Naive thymus-derived CD8-positive, alpha-beta T cell (primary cell): ENCODE measurements at places on chromosomes 7 and 10. TPM values are rescaled to one million over a fixed set of nuclear protein-coding genes. Genes with fewer than 3 reads are reported as not detected.

The HEPACAM2 gene
- not detected for polyA plus RNA-seq

The FAM241B gene
- polyA plus RNA-seq = 16.0 TPM

The MNX1 gene
- polyA plus RNA-seq = not detected

The ANKRD2 gene
- polyA plus RNA-seq = not detected

The PTPN12 gene
- 2.4 TPM for polyA plus RNA-seq

The KNDC1 gene
- not detected for polyA plus RNA-seq

The ELFN1 gene
- polyA plus RNA-seq = not detected

The PAX4 gene
- polyA plus RNA-seq = not detected

The TUBAL3 gene
- not detected for polyA plus RNA-seq

The DYNC1I1 gene
- not detected for polyA plus RNA-seq

The CLRN3 gene
- polyA plus RNA-seq = not detected

The FAM25G gene
- polyA plus RNA-seq = not detected

The LIPM gene
- not detected for polyA plus RNA-seq

The NOS3 gene
- polyA plus RNA-seq = 1.4 TPM

The HSPA12A gene
- not detected for polyA plus RNA-seq

The CPEB3 gene
- 0.92 TPM for polyA plus RNA-seq

The FAM20C gene
- polyA plus RNA-seq = not detected

The FLNC gene
- not detected for polyA plus RNA-seq

The ETV1 gene
- not detected for polyA plus RNA-seq

The SLC26A4 gene
- polyA plus RNA-seq = not detected

The EBF3 gene
- not detected for polyA plus RNA-seq

The SLC16A12 gene
- not detected for polyA plus RNA-seq

The PLEKHS1 gene
- polyA plus RNA-seq = not detected

The HMX2 gene
- polyA plus RNA-seq = not detected

The BAG3 gene
- 12.5 TPM for polyA plus RNA-seq

The ADIRF gene
- polyA plus RNA-seq = not detected

The CTTNBP2 gene
- not detected for polyA plus RNA-seq

The ZNF239 gene
- 3.2 TPM for polyA plus RNA-seq

The ZNF789 gene
- 8.2 TPM for polyA plus RNA-seq

The SPAM1 gene
- polyA plus RNA-seq = not detected

The HABP2 gene
- not detected for polyA plus RNA-seq

The MKX gene
- polyA plus RNA-seq = not detected

The DTX2 gene
- 12.7 TPM for polyA plus RNA-seq
